ENCODE measurements at places on chromosomes 3 and 15.

GRCh38 chr3:138818185-138818860, 16.4 kb downstream of the PIK3CB start:
- DNase-seq = no peak

DNA sequence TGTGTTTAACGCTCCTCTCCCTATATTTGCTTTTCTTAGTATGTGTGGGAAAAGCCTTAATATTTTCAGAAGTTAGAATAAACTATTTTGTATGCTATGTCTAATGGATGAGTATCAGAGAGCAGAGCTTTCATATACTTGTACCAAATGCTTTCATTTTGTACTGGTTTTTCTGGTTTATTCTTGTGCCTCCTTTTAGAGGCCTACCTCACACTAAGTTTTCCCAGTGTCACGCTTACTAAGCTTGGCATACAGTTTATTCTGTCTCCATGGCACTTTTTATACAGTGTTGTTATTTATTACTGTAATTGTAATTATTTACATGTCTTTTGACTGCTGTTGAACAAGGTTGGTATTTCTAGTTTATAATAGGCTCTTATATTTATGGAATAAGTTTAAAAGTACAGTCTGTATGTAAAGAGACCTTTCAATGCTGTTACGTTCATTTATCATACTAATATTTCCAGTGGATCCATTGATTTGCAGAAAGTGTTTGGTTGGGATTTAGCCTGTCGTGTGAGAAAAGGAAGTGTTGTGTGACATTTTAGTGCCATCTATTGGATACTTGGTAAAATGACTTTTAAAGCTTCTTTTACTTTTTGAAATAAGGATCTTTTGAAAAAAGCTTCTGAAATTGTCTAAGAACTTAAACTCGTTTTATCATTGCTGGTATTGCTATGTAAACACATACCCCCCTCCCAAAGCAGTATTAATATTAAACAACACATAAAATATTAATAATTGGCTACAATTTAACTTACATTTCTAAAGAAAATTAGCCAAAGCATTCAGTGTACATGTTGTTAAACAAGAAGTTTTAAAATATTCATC, 5.2 kb upstream of the EBLN2 start:
- no peak for DNase-seq

- DNase-seq = no peak
Observed at GRCh38 chr3:62529230-62529629, 155.9 kb upstream of the FEZF2 start.

DNA sequence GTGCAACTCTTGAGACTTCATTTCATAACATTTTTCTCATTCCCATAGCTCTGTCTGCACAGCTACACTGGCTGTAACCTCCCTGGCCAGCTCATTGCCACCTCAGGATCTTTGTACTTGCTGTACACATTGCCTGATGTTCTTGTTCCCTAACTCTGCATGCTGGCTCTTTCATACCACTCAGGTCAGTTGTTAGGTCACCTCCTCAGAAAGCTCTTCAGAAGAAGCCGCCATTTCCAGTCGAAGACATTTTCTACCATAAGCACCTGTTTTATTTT, 176.2 kb downstream of the AKAP13 start:
- no peak for DNase-seq

DNA sequence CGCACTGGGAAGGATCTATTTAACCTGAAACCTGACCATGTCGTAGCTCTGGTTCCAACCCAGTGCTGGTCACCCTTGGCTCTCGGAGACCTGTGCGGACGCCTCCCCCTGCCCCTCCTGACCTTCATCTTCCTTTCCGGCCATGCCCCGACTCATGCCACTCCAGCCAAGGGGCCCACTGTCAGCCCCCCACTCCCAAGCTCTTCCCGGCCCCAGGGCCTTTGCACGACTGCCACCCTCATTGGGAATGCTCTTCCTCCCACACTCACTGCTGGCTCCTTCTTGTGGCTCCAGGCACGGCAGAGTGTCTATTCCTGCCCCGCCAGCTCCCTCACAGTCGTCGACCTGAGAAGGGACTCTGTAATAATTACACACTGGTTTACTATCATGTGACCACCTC, 9.4 kb upstream of the IQSEC1 start:
- no peak for DNase-seq

DNA sequence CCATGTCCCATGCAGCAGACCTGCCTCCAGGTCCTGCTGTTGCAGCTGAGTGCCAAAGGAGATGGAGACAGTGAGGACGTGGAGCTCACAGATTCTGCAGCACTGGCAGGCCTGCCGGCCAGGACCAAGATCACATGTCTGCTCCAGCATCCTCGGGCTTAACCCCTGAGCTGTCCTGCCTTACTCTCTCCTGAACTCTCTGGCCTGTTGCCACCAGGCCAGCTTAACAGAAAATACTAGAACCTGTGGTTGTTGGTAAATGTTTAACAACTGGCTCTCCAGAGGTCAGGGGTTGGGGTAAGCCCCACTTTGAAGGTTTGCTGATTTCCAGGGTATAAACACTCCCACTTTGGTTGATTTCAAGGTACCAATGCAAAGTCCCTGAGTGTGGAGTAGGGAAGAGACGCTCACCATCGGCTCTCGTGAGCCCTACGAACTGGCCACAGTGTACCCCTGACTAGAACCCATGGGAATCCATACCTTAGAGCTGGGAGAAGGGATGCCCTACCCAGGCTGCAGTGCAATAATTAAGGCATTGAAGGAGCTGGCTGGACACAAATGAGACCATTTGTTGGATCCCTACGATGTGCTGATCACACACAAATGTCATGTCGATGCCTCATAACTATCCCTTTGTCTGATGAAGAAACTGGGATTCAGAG, 147.9 kb downstream of the OR4M2 start:
- no peak for DNase-seq

DNA sequence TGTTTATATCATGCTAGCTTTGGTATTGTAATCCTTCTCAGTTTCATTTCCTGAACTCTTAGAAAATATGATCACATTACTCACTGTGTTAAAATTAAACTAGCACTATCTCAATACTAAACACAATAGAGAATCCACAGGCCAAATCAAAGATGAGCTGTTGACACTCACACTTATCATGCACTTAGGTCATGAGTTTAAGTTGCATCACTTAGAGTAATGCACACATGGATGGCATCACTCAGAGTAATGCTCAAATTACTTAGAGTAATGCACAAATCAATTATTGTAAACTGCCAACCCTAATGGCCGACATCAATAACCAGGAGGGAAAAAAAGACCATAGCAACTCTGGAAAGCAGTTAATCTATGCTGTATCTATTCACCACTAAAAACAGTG, 40.0 kb upstream of the MCF2L2 start:
- DNase-seq = no peak

DNA sequence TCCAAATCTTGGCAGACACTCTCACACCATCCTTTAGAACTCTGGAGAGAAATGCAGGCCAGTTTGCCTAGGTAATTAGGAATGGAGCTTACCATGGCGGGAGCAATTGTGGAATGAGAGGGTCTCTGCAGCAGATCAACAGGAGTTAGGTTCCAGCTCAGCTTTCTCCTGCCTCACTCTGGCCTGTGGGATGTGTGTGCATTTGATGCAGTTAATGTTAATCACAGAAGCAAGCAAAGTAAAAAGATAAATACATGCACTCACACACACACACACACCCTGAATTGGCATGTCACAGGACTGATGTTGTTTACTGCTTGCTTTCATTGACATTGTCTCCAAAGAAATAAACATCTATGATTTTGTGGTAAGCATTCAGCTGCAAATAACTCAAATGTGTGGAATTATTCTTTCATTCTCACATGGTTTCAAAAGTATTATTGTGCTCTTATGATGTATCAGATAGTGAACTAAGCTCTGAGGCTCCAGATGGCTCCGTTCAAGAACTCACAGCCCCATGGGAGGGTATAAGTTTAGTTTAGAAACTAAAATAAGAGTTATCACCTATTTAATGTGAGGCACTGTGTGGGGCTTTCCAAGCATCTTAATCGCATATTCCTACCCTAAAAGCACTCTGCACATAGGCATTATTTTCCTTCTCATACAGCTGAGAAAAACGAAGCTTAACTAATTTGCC, 31.3 kb upstream of the BFSP2 start:
- DNase-seq = no peak

GRCh38 chr3:77329116-77329515, 289.2 kb downstream of the ROBO2 start:
- DNase-seq = no peak

DNA sequence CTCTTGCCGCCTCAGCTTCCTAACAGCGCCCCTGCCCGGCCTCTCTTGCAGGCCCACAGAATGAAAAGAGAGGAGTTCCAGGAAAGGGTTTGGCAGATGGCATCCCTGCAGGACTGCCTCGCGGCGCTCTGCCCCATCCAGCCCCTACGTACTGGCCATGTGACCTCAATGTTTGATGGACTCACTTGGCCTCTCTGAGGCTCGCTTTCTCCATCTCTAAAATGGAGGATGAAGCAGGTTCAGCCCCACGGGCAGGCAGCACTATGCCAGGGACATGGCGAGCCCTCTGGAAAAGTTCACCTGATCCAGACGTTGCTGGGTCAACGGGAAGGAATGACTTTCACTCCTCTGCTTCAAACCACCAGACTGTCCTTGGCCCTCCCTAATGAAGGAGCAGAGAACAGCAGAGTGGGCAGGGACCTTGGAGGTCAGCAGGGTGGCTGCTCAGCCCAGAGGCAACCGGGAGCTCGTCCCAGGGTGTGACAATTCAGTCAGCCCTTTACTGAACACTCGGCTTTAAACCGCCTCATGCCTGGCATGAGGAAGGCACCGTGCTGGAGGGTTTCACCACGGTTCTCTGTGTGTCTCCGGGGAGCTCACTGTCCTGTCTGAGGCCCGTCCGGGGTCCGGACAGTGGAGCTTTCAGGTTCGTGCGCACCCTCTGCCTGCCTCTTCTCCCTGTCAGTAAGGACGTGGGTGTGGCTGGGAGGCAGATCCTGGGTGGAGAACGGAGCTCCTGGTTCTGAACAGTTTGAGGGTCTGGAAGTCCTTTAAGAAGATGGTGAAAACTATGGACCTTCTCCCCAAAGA, 101.3 kb downstream of the LINGO1 start:
- DNase-seq = no peak

GRCh38 chr3:126342991-126343648, 14.1 kb downstream of the KLF15 start:
- DNase-seq = no peak

DNA sequence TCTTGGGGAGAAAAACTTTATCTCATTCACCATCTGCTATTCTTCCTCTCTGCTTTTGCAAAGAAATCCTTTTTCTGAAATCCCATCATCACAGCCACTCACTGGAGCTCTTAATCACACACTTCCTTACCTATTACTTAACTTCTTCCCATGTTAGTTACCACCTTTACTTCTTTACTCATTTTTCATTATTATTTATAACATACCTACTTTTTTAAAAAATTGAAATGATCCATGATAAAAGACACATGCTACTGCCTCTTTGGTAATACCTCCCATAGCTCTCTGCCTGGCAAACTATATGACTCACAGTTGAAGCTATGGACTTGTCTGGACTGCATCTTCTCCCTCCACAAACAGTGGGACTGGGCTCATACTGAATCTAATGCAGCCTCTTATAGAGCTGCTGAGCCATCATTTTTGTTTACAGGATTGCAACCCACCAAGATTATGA, 150.3 kb downstream of the TNIK start:
- DNase-seq = no peak

- no peak for DNase-seq
Observed at GRCh38 chr15:51846463-51847230, 17.2 kb downstream of the TMOD3 start.

- no peak for DNase-seq
Observed at GRCh38 chr3:173869766-173870165, 472.2 kb downstream of the NLGN1 start.

DNA sequence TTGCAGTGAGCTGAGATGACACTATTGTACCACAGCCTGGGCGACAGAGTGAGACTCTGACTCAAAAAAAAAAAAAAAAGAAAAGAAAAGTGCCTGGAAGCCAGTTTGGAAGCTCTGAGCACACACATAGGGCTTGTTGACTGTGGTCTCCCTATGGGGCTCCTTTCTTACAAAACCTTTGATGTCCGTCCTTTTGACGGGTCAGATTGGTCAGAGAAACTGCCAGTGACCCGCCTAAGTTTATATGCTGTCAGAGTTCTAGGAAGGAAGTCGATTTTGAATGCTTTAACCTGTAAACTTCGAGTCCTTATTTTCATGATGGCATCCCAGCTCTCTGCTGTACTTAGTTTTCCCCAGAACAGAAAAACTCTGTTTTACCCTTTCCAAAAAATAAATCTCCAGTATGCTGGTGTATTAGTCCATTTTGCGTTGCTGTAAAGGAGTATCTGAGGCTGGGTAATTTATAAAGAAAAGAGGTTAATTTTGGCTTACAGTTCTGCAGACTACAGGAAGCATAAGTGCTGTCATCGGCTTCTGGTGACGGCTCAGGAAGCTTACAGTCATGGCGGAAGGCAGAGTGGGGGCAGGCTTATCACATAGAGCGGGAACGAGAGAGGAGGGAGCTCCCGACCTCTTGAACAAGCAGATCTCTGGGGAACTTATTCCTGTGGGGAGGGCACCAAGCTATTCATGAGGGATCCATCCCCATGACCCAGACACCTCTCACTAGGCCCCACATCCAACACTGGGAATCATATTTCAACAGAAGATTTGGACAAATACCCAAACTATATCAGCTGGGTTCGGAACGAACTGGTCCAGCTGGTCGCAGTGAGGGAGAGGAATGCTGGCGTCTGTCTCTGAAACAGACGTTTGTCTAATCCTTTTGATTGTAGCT, 72.3 kb downstream of the LMLN start:
- no peak for DNase-seq

Data from stimulated activated CD4-positive, alpha-beta T cell treated with anti-CD3 and anti-CD28 coated beads, Interleukin-12 subunit alpha, Interleukin-12 subunit beta, amount 100 ng/mL, for 48 hours (primary cell).